ENCODE measurements at places on chromosomes 1 and 21.

GRCh38 chr21:42388740-42389448 is 7.0 kb downstream of the TMPRSS3 start:
- no peak for DNase-seq

DNA sequence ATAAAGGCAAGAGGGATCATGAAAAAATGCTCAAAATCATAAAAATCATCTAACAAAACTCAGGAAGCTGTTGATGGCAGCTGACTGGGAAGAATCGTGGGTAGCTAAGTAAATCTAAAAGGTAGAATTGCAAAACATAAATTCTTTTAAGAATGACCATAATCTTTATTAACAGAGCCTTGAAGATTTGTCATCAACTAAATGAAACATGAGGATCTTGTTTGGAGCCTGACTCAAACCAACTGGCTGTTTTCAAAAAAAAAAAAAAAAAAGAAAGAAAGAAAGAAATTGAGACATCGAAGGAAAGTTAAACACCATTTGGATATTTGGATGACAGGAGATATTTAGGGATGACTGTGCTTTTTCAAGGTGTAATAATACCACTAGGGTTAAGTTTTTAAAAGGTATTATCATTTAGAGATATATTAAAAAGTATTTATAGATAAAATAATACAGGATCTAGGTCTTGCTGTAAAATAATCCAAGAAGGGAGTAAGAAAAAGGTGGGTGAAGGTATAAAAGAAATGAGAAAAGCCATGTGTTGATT is 48.6 kb downstream of the CD34 start:
- no peak for DNase-seq

- no peak for DNase-seq
Observed at GRCh38 chr1:44584167-44584566, 90.1 kb downstream of the TMEM53 start.

- no peak for DNase-seq
Observed at GRCh38 chr1:154493276-154493675, 8.7 kb upstream of the TDRD10 start.

GRCh38 chr1:63835128-63835527 is 61.3 kb downstream of the ROR1 start:
- peak; percentile 32 for DNase-seq

DNA sequence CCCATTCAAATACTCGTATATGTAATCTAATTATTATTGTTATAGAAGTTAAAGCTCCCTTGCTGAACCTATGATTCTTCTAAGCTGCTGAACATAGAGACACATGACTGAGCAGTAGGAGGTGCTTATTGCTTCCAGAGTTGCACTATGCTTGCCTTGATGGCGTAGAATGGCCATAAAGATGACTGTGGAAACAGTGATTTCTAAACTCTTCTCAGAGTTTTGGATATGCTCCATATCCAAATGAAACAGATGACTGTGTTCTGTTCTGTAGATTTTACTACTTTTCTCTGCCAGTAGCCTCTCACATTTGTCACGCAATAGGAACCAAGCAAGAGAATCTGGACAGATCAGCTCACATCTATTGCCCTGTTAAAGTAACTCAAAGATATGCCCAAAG is 88.1 kb upstream of the CACYBP start:
- DNase-seq, result no peak

All from NCI-H1694 treated with DMSO at 0.1 percent for 48 hours (cell line).